Eye (tissue), 1 donor: ENCODE measurements at places on chromosomes 3 and 15.

DNA sequence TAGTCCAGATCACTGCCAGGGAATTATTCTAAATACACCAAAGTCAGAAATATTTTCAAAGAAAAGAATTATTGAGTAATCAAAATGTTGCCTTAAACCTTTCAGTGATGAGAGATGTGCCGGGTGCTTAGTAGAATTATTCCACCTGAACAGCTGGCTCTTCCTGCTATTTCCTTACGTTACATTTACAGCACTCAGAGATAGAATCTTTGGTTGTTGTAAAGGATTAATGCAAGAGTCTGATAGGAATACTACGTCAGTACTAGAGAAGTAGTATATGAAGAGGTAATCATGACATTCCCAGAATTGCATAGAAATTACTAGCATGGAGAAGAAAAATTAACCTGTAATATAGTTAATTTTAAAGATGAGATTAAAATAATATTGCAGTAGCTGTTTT is 50.9 kb upstream of the ZDHHC23 start:
- DNase-seq, result no peak

DNA sequence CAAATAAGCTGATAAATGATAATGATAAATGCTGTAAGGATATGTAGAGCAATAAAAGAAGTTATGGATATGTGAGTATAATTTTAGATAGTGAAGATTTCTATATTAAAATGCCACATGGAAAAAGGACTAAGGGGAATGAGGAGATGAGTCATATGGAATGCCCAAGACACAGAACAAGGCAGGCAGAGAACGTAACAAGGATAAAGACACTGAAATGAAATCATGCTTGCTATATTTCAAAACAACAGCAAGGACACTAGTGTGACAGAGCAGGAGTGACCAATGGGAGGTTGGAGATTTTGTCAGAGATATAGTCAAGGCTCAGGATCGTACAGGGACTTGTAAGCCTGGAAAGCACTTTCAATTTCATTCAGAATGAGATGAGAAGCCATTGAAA is 621.5 kb upstream of the SEMA6D start:
- no peak for DNase-seq

GRCh38 chr15:87080547-87080946 is 1000.9 kb downstream of the AGBL1 start:
- no peak for DNase-seq

DNA sequence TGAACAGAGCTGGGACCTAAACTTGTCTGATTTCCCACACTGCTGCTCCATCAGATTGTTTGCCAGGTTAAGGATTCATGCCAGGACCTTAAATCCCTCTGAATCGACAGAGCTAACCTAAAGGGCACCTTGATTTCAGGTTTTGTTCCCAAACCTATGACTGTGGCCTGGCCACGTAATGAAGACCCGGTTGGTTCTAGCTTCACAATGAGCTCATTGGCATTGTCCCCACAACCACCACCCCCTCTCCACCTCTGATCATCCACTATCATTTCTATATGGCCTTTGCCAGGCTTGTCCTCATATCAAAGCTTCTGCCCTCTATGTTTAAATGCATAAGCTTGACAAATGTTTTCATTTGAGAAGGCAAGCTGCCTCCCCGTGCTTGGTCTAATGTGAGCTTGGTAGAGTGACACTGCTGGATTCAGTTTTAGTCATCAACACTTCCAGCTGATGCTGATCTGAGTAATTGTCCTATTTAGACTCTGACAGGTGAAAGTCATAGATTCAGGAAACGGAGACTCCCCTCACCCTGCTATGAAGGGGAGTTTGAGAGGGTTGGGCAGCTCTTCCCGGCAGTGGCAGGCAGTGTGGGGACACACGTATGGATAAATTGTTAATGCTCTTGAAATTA is 407.1 kb upstream of the CFAP20DC start:
- no peak for DNase-seq

DNA sequence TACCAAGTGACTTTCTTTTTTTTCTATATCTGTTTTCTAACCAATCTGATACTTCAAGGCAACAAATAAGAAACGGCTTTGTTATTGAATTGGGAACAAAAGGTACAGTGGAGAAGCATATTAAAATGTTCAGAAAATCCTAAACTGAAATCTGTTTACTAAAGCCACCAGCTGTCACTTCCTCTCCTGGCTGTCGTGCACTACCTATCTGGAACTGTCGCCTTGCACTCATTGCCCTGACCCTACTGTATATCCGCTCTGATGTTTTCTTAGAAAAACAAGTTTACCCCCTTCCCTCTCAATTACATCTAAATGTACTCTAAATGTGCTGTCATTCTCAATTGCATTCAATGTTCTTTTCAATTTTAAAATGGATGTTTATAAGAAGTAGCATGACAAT is 439.8 kb upstream of the ARRDC4 start:
- peak; percentile 1 for DNase-seq

- DNase-seq, result no peak
Observed at GRCh38 chr15:91710080-91710698, 143.3 kb upstream of the SLCO3A1 start.
